ENCODE measurements at places on chromosomes 11 and 22. TPM values are rescaled to one million over a fixed set of nuclear protein-coding genes. Genes with fewer than 3 reads are reported as not detected.
A peak's percentile ranks its signal among the peaks of the same experiment; 100 is the strongest.

F2 gene
- total RNA-seq = 79.7 TPM

PATE4 gene
- not detected for total RNA-seq

GRCh38 chr22:41799486-41800347 lies 762 bp upstream of the CCDC134 start:
- peak; percentile 15 for DNase-seq
- H3K4me3 ChIP-seq = peak overlapping the region; percentile 41
- H3K27me3 ChIP-seq = no peaks in the 10 kb centered on the region

GRCh38 chr11:528815-529727 lies 6.3 kb downstream of the HRAS start:
- DNase-seq = peak; percentile 6
- no peaks in the 10 kb centered on the region for H3K27me3 ChIP-seq
- no peak overlapping the region for H3K4me3 ChIP-seq
- peaks cover 2% of the 10 kb centered on the region for H3K4me1 ChIP-seq
- H3K36me3 ChIP-seq = no peaks in the 10 kb centered on the region

- H3K27ac ChIP-seq = peak overlapping the region; percentile 82
- no peak overlapping the region for H3K4me3 ChIP-seq
- H3K36me3 ChIP-seq = no peaks in the 10 kb centered on the region
- no peaks in the 10 kb centered on the region for H3K4me1 ChIP-seq
- no peaks in the 10 kb centered on the region for H3K27me3 ChIP-seq
- DNase-seq = peak; percentile 61
Observed at GRCh38 chr11:86476109-86476861, 101.6 kb downstream of the CCDC81 start.

- no peak for DNase-seq
- no peak overlapping the region for H3K27ac ChIP-seq
- H3K27me3 ChIP-seq = peaks cover 11% of the 10 kb centered on the region
- H3K4me3 ChIP-seq = no peak overlapping the region
Observed at GRCh38 chr11:45294499-45294898, 8.4 kb upstream of the SYT13 start.

DNA sequence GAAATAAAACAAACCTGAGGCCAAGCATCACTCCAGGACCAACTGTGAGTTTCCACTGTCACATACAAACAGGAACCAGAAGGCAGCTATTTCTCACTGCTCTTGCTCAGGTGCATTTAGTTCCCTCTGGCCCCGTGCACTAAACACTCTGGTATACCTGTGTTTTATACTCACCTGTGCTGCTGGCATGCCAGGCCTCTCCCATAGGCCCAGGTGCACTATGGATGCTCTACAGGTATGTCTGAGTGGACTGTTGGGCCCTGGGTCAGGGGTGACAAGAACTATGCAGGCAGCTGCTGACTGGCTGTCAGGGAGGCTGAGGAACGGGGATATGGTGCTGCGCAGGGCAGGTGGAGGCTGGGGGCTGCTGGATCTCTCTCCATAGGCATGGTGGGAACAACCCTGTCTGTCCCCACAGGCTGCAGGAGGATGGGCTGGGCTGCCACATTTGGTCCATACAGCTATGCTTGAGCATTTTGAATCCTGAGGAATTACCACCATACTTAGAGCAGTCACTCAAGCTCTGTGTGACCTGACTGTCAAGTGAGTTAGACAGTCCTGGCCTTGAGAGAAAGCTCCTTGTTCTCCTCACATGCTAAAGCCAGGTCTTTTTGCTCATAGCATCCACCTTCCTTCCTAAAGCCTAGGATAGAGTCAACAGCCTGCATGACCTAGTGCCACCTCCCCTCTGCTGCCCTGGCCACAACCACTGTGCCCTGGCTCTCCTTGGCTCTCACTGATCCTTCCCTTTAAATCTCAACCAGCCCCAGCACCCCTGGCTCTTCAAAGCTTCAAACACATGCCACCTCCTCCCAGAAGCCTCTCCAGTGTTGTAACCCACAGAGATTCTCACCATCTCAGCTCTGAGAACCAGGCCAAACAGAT lies 72.9 kb downstream of the C11orf58 start:
- no peaks in the 10 kb centered on the region for H3K36me3 ChIP-seq
- H3K27me3 ChIP-seq = no peaks in the 10 kb centered on the region
- H3K4me3 ChIP-seq = no peak overlapping the region
- peak overlapping the region; percentile 62 for H3K27ac ChIP-seq

GRCh38 chr11:72813740-72814285 lies 398 bp upstream of the ATG16L2 start:
- H3K27me3 ChIP-seq = no peaks in the 10 kb centered on the region
- H3K27ac ChIP-seq = peak overlapping the region; percentile 99
- H3K4me1 ChIP-seq = peaks cover 28% of the 10 kb centered on the region
- H3K4me3 ChIP-seq = peak overlapping the region; percentile 98
- no peaks in the 10 kb centered on the region for H3K36me3 ChIP-seq
- DNase-seq = peak; percentile 91

DNA sequence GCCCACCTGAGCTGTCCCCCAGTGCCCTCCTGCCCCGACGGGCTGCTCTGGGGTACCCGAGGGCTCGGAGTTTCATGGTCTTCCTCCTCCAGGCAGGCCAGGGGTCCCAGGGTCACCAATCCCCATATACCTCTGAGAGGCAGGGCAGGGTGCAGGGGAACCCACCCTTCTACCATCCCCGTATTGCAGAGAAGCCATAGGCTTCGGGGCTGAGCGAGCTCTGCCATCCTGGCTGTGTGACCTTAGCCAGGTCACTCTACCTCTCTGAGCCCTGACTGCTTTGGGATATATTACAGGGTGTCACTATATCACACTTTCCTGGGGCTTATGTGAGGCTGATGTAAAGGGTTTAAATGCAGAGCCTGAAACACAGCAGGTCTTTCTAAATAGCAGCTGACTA lies 57.4 kb downstream of the NAT10 start:
- H3K27me3 ChIP-seq = no peaks in the 10 kb centered on the region
- no peaks in the 10 kb centered on the region for H3K4me1 ChIP-seq
- H3K27ac ChIP-seq = no peak overlapping the region
- no peak overlapping the region for H3K4me3 ChIP-seq

- peak overlapping the region; percentile 23 for H3K27ac ChIP-seq
- H3K36me3 ChIP-seq = no peaks in the 10 kb centered on the region
- peaks cover 49% of the 10 kb centered on the region for H3K4me1 ChIP-seq
- no peak overlapping the region for H3K4me3 ChIP-seq
- DNase-seq = no peak
Observed at GRCh38 chr11:45155627-45156180, 9.3 kb downstream of the PRDM11 start.

DNA sequence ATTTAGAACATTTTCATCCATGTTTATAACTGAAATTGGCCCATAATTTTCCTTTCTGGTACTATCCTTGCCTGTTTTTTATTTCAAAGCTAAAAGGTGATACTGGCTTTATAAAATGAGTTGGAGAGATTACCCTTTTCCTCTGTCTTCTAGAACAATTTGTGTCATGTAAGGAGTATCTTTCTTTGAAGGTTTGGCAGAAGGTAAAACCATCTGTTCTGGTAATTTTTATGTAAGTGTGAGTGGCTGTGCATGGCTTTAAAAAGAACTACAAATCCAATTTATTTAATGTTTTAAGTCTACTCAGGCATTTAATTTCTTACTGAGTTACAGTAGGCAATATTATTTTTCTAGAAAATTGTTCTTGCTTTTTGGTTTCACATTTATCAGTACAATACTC lies 7.7 kb upstream of the MRGPRD start:
- H3K36me3 ChIP-seq = no peaks in the 10 kb centered on the region
- H3K27me3 ChIP-seq = no peaks in the 10 kb centered on the region
- no peak for DNase-seq
- no peak overlapping the region for H3K4me3 ChIP-seq

ARHGEF17 gene
- total RNA-seq = 35.6 TPM

GRCh38 chr22:20981787-20982562 lies at the start of gene LZTR1:
LZTR1 (plus strand) TSS chr22:20982297; CDS start chr22:20982372, 75 bp downstream.
- no peaks in the 10 kb centered on the region for H3K27me3 ChIP-seq
- no peaks in the 10 kb centered on the region for H3K36me3 ChIP-seq
- H3K27ac ChIP-seq = peak within 1 kb of the TSS; percentile 87
- H3K4me3 ChIP-seq = peak within 1 kb of the TSS; percentile 55

GNB1L gene
- 4.1 TPM for total RNA-seq

PANX3 gene
- not detected for total RNA-seq

DNA sequence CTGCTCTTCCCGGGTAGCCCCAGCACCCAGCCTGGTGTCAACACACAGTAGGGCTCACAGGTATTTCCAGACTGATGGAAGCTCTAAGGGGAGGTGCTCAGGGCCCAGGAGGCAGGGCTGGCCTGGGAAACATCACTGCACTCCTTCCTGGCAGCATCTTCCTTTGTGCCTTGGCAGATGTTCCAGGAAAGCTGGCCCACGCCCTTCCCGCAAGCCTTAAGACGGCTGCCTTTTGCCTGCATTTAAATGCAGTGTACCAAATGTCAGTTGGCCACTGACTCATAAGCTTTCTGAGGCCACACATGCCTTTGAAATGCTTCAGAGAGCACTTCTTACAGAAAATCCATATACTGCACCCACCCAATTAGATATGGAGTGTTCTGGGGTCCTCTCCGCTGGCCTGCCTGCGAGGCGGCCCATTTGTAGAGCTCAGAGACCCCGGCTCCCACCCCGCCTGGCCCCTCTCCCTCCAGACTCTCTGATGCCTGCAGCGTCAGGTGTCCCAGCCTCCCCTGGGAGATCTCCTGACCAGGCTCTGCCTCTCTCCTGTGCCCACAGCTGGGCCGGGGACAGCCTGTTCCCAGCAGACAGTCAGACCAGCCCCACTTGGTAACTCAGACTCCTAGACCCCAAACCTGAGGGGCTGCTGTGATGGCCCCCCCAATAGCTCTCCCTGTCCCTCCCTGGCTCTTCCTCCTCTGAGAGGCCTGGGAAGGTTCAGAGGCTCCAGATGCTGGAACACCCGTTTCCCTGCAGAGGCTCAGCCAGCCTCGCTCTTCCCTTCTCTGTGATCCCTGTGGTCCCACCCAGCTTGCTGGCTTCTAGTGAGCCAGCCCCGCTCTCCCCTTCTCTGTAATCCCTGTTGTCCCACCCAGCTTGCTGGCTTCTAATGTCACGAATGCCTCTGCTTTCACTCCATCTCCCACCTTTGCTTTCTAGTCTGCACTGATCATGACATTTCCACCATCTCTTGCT lies 47.6 kb upstream of the THY1 start:
- peak overlapping the region; percentile 40 for H3K27ac ChIP-seq
- H3K27me3 ChIP-seq = no peaks in the 10 kb centered on the region
- H3K36me3 ChIP-seq = no peaks in the 10 kb centered on the region
- no peak for DNase-seq

OR8D4 gene
- 0.90 TPM for total RNA-seq

RIBC2 gene
- 0.48 TPM for total RNA-seq

DNA sequence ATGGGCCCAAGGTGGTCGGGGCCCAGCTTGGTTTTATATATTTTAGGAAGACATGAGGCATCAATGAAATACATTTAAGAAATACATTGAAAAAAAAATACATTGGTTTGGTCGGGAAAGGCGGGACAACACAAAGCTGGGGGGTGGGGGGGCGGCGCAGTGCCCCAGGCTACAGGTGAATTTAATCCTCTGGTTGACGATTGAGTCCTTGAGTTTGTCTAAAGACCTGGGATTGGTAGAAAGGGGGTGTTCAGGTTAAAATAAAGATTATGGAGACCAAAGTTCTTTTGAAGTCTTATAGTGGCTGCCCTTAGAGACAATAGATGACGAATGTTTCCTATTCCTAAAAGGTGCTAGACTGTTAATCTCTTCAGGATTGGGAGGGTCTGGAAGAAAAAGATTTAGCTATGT lies 3.1 kb downstream of the IFITM1 start:
- peaks cover 42% of the 10 kb centered on the region for H3K4me1 ChIP-seq
- no peak overlapping the region for H3K4me3 ChIP-seq
- H3K27ac ChIP-seq = no peak overlapping the region
- no peaks in the 10 kb centered on the region for H3K36me3 ChIP-seq
- no peak for DNase-seq
- peaks cover 14% of the 10 kb centered on the region for H3K27me3 ChIP-seq

GRCh38 chr22:29733362-29734201 lies 13.8 kb downstream of the CABP7 start:
- H3K4me1 ChIP-seq = no peaks in the 10 kb centered on the region
- peak; percentile 41 for DNase-seq
- no peak overlapping the region for H3K4me3 ChIP-seq
- H3K27ac ChIP-seq = no peak overlapping the region
- no peaks in the 10 kb centered on the region for H3K36me3 ChIP-seq

SLCO2B1 gene
- 79.2 TPM for total RNA-seq

- peak overlapping the region; percentile 49 for H3K27ac ChIP-seq
- DNase-seq = peak; percentile 46
- H3K36me3 ChIP-seq = no peaks in the 10 kb centered on the region
- H3K4me3 ChIP-seq = no peak overlapping the region
- no peaks in the 10 kb centered on the region for H3K4me1 ChIP-seq
- H3K27me3 ChIP-seq = no peaks in the 10 kb centered on the region
Observed at GRCh38 chr11:132278801-132279574, 908.6 kb downstream of the NTM start.

NCF4 gene
- 1.5 TPM for total RNA-seq

KAT5 gene
- 36.1 TPM for total RNA-seq

GRCh38 chr22:22218302-22218701 lies 26.3 kb upstream of the VPREB1 start:
- H3K4me3 ChIP-seq = no peak overlapping the region
- H3K27me3 ChIP-seq = peaks cover 4% of the 10 kb centered on the region
- H3K4me1 ChIP-seq = no peaks in the 10 kb centered on the region
- no peak for DNase-seq
- H3K27ac ChIP-seq = no peak overlapping the region

DNA sequence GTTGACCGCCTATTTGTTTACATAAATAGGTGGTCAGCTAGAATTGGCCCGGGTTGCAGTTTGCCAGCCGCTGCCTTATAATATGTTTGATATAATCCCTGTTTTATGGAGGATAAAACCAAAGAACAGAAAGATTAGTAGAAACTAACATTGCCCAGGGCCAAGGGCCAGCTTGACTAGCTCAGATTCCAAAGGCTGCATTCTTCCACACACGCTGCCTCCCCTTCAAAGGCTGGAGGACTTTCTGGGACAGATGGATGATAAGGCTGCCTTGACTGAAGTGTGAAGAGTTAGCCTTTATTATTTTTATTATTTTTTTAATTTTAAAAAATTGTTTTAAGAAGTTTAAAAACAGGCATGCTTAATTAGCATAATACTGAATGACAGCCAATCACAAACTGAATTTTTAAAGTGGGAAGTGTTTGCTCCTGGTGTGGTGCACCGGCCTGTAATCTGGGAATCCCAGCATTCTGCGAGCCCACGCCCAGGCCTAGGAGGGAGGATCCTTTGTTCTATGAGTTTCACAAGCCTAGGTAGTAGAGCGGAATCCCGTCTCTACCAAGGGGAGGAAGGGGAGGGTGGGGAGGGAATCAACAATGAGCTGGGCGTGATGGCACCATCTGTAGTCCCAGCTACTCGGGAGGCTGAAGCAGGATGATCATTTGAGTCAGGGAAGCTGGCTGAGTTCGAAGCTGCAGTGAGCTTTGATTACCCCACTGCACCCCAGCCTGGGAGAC lies 114.9 kb downstream of the NAV2 start:
- no peaks in the 10 kb centered on the region for H3K36me3 ChIP-seq
- H3K27ac ChIP-seq = peak overlapping the region; percentile 12
- DNase-seq = no peak
- H3K4me1 ChIP-seq = peaks cover 21% of the 10 kb centered on the region
- H3K4me3 ChIP-seq = no peak overlapping the region

CHRM1 gene
- total RNA-seq = not detected

NPAS4 gene
- 0.60 TPM for total RNA-seq

- DNase-seq = no peak
- no peaks in the 10 kb centered on the region for H3K36me3 ChIP-seq
Observed at GRCh38 chr11:1952806-1953482, 5.8 kb downstream of the MRPL23 start.

OR5M10 gene
- total RNA-seq = not detected

GRCh38 chr11:1815311-1815710 lies 19.5 kb upstream of the SYT8 start:
- no peak for DNase-seq
- no peaks in the 10 kb centered on the region for H3K4me1 ChIP-seq
- no peaks in the 10 kb centered on the region for H3K27me3 ChIP-seq
- H3K27ac ChIP-seq = no peak overlapping the region
- H3K36me3 ChIP-seq = no peaks in the 10 kb centered on the region

Measured in hepatocyte (in vitro differentiated cells).